Vagina (tissue), 2 donors: ENCODE measurements at places on chromosomes 12 and 14.

- no peak for DNase-seq
Observed at GRCh38 chr12:54220092-54220557, 31.3 kb upstream of the SMUG1 start.

GRCh38 chr12:87813476-87814234, 215.5 kb downstream of the C12orf50 start:
- no peak for DNase-seq

GRCh38 chr14:56795284-56795622, 15.0 kb downstream of the OTX2 start:
- DNase-seq = no peak

GRCh38 chr12:119664642-119665041, 3.3 kb upstream of the PRKAB1 start:
- no peak for DNase-seq

DNA sequence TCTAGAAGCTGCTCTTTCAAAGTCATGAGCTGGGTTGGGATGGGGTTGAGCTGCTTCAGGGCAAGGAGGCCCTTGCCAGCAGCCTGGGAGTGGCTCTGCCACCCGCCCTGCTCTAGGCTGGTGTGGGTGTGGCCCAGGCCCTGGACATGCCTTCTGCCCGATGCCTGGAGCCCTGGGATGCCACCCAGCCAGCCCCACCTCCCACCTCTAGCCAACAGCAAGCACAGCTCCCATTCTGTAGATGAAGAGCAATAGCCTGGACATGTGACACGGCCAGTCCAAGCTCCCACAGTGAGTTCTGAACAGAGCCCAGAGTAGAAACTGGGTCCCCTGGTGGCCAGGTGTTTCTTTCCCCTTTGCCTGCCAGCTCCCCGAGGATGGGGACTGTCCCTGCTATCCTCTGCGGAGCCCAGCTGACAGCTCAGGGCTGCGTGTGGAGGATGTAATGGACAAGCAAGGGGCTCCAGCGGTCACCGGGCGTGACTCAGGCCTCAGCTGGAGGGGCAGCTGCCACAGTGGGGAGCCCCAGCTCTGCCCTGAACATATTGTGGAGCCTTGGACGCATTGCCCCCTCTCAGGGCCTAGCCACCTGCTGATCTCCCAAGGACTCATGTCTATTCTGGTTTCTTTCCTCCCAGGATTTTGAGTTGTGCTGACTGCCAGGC, 165.2 kb downstream of the TSPAN9 start:
- no peak for DNase-seq

- DNase-seq = no peak
Observed at GRCh38 chr14:79598339-79598738, 613.0 kb downstream of the DIO2 start.

- DNase-seq = no peak
Observed at GRCh38 chr12:82605115-82605514, 81.6 kb upstream of the TMTC2 start.

DNA sequence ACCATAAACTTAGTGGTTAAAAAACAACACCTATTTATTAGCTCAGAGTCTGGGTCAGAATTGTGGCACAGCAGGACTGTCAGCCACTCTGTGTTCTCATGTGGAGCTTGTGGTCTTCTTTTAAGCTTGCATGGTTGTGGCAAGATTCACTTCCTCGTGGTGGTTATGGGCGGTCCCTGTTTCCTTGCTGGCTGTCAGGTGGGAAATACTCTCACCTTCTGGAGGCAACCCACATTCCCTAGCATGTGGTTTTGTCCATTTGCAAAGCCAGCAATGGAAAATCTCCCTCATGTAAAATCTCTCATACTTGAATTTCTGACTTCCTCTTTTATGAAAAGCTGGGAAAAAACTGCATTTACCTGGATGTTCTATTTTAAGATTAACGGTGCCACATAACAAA, 229.8 kb downstream of the ALX1 start:
- DNase-seq = no peak

- no peak for DNase-seq
Observed at GRCh38 chr14:74364271-74364880, 16.1 kb downstream of the VRTN start.

DNA sequence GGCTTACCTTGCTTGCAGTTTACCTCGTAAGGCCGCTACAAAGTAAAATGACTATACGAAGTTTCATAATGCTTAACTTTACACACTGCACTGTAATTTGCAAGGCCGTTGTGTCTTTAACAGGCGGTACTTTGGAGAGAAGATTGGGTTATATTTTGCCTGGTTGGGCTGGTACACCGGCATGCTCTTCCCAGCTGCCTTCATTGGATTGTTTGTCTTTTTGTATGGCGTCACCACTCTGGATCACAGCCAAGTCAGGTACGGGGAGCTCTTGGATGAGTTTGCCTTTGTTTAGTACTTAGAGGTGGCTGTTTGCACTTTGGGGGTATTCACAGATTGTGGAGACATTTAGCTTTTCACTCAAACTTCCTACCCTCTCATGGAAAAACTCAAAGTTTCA, 167.8 kb downstream of the SLC5A8 start:
- no peak for DNase-seq

DNA sequence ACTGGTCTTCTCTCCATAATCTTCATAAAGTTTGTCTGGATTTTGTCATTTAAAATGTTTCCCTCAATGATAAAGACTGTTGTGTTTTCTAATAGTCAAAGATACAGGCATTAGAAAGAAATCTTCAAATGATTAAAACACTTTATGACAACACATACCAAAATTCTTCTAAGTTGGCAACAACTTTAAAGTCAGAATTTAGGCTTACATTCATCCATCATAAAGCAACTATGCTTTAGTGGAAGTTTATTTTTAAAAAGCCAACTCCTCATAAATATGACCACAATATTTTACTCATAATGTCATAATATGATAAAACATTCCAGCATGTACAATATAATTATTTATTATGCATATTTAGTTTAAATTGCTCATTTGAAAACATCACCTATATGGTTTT, 17.2 kb upstream of the CCER1 start:
- no peak for DNase-seq

GRCh38 chr12:67519484-67520433, 128.8 kb upstream of the DYRK2 start:
- no peak for DNase-seq

DNA sequence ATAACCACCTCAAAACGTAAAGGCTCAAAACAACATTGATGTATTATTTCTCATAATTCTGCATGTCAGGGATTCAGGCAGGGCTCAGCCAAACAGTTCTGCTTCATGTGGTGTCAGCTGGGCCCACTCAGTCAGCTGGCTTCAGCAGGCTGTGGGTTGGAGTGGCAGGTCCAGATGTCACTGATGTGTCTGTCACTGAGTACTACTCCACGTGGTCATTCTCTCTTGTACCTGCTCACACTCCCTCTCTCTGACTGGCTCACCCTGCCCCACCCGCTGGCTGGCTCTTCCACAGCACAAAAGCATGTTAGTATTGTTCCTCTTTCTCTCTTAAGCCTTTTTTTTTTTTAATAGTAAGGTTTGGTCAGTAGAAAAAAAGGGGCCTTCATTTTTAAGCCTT, 182.4 kb downstream of the DICER1 start:
- no peak for DNase-seq

DNA sequence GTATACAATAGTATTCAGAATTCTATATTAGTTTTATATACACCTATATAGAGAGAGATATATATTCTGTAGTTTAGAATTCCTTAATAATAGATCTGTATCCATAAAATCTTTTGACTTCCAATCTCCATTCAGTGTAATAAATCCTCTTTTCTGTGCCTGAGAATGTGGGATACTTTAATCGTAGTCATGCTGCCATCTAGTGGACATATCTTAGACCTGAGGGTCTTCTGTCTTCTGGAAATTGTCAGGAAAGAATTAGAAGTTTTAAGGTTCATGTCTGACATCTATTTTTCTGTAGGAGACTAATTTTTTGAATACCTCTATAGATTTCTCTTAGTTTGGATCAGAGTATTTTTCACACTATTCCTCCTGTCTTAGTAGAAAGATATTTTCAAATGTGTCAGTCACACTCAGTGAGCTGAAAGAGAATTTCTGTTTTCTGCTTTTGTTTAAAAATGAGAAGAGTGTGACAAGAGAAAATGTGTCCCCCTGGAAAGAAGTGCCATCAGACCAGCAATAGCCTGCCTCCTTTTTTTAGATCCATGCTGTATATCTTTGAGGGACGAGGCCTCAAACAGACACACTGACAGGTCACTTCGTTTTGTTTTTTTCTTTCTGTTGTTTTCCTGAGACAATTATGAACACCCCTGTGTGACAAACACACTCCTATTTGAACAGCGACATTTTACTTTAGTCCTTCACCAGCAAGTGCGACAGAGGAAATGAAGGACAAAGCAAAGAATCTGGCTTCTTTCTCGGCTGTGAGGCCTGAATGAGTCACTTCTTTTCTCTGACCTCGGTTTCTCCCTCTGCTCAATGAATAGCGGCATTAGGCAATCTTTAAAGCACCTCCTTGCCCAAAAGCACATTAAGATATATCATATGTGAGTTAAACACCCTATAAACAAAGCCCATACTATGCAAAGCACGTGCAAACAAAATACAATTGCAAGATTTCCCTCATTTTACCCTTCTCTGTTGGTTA, 96.3 kb downstream of the GALC start:
- DNase-seq = no peak

DNA sequence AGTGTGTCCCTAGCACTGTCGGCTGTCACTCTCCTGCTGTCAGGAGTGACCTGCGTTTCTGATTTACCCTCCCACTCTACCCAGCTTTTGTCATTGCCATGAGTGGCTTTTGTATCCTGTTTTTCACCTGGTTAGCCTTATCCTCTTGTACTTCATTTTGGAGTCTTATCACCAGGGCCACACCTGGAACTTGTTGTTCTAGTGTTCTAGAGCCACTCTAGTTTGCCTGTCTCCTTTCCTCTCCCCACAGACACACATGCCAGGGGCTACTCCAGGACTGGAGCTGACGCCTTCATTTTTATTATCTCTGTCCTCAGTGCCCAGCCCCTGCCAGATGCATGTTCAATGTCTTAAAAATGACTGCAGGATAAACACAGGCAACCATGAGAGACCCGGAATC, 34.2 kb downstream of the ZC3H14 start:
- DNase-seq = no peak

DNA sequence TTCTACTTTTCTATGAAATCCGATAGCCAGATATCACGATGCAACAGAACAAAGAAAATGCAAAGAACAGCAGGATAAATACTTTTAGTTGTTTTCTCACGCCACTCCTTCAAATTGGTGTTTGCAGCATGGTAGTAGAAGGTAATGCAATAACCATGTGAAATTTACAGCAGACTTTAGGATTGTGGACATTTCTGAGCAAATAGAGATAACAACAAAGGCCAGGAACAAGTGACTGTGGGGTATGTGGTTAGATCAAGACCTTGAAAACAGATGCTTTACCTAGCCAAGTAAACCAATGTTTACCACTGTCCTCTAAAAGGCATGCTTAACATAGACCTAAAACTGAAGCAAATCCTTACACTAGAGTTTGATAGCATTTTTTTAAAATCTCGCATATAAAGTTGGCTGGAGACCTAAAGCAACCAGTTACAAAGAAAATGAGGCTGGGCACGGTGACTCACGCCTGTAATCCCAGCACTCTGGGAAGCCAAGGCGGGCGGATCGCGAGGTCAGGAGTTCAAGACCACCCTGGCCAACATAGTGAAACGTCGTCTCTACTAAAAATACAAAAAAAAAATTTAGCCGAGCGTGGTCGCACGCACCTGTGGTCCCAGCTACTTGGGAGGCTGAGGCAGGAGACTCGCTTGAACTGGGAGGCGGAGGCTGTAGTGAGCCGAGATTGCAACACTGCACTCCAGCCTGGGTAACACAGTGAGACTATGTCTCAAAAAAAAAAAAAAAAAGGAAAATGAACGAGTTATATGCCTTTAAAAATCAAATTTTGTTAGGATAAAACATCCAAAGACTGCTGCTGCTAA, 123.2 kb upstream of the FOXN3 start:
- no peak for DNase-seq

GRCh38 chr14:33026850-33027430, 88.3 kb downstream of the NPAS3 start:
- no peak for DNase-seq

GRCh38 chr12:6171409-6172015, 28.7 kb upstream of the CD9 start:
- DNase-seq = no peak

- no peak for DNase-seq
Observed at GRCh38 chr14:105489542-105490266, 1.3 kb upstream of the TEDC1 start.

- no peak for DNase-seq
Observed at GRCh38 chr12:127063339-127064072, 1203.5 kb upstream of the TMEM132C start.

DNA sequence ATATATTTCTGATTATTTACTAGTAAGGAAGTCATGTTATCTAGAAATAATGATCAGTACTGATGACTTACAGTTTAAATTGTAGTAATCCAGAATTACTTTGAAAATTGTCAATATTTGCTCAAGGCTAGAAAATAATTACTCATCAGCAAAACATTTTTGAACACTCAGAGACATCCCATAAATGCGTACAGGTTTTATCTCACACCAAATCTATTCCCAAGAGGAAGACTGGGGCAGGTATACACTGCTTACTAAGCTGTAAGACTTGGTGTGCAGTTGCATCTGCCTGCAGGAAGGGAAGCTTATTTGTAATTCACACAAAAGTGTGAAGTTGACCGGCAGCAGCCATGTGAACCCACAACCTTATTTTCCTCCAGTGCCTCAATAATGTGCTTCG, 146.4 kb downstream of the CCER1 start:
- DNase-seq = no peak

DNA sequence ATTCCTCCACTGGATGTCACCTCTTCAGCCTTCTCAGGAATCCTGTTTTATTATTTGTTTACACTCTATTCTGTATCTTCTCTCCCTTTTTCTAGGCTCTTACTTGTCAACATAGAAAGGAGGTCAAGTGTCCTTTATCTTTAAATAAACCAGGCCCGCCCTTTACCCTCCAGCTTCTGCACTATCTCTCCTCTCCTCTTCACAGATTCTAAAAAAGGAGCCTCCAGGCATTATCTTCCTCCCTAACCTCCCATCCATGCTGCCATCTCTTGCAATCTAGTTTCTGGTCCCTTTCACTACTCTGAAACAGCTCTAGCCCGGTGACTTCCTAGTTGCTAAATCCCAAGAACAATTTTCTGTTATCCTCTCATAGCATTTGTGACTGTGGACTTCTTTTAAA, 24.1 kb upstream of the ARID2 start:
- DNase-seq = no peak

- no peak for DNase-seq
Observed at GRCh38 chr14:57687416-57687815, 178.5 kb downstream of the SLC35F4 start.
